ENCODE measurements at places on chromosomes 11 and 22. TPM values are rescaled to one million over a fixed set of nuclear protein-coding genes. Genes with fewer than 3 reads are reported as not detected.

NCF4 gene
- total RNA-seq: not detected

DNA sequence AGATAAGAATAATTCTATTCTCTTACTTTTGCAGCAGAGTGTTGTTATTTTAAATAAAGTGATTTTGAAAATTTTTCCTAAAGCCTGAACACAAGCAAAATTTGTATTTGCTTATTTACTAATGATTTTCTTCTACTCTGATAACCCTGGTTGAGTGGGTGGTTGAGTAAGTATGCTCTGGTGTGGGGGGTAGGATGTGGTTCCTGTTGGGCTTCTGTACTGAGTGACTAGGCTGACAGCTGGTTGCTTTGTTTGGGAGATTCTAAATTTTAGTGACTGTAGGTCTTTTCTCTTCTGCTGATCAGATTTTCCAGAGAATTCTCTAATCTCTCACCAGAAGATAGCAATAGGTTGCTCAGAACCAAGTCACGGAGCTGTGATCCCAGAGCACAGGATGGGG lies 61.6 kb downstream of the METTL15 start:
- no peak for DNase-seq

FREY1 gene
- 1.2 TPM for total RNA-seq

TIMM10B gene
- total RNA-seq: 68.5 TPM

- DNase-seq: no peak
Measured at GRCh38 chr11:78722786-78723185, 148.1 kb upstream of the NARS2 start.

C11orf86 gene
- not detected for total RNA-seq

C11orf16 gene
- total RNA-seq: not detected

Measured in SK-MEL-5 (cell line).